NCI-H1436 treated with DMSO at 0.1 percent for 48 hours (cell line): ENCODE measurements at places on chromosomes 2 and 18.

DNA sequence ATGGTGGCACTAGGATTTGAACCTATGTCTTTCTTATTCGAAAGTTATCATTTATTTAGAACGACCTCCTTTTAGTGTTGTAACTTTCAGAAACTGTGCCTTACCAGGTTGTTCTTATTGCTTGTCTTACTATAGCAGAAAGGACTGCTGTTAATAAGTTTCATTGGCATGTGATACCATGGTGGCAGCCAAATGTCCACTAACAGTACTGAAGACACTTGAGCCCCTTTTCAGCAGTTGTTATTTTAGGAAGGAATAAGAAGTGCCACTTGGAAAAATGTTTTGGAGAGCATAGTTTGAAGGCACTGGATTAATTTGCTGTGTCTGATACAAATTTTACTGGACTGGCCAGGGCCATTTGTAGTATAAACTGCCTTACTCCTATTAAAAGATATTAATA, 37.7 kb downstream of the CEP192 start:
- no peak for DNase-seq

DNA sequence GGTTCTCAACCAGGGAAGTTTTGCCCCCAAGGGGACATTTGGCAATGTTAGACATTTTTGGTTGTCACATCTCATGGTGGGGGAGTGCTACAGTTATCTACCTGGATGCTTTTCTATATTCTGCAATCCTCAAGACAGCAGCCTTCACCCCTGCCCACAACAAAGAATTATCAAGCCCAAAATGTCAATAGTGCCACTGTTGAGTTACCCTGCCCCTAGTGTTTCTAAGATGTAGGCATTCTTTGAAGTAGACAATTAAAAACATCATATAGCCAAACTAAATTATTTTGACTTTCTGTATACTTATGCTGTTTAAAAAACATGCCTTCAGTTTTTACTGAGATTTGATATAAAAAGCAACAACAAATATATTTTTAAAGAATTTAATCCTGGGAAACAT, 48.0 kb downstream of the ABI2 start:
- no peak for DNase-seq

DNA sequence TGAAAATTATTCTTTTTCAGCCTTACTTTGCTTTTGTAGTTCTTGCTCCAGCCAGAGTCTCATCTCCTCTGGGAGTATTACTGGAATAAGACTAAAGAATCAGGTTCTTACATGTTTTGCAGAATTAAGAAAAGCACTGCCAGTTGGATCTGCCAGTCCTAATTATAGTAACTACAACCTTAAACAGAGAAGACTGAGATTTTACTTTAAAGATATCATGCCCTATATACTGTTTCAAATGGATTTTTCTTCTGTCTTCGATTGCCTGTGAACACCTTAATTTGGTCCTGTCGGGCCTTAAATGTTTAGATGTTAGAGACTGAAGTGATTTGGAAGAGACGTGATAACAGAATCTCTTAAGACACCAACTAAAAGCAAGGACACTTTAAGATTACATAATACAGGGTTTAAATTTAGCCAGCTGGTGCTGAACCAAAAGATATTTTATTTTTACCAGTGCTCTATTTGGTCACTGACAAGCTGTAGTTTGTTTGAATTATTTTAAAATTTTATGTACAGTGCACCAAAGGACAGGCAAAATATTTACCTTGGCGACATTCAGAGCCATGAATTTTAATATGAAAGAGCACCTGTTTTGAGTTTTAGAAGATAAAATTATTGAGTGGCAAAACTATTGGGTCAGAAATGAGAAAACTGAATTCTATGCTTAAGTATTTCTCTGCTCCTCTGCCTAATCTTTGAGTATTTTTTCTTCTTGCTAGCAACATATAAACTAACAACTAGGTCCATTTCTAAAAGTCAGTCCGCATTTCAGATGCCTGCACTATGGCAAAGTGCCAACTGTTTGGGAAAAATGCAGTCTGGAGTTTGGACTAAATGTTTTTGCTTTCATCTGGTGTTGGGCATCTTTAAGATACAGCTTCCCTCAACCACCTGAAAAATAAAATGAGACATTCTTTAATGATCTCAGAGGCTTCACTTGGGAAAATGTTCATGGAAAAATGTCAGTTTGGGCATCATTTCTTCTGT, 300.0 kb downstream of the XIRP2 start:
- no peak for DNase-seq

- DNase-seq, result no peak
Observed at GRCh38 chr2:105919826-105920225, 175.1 kb downstream of the NCK2 start.

DNA sequence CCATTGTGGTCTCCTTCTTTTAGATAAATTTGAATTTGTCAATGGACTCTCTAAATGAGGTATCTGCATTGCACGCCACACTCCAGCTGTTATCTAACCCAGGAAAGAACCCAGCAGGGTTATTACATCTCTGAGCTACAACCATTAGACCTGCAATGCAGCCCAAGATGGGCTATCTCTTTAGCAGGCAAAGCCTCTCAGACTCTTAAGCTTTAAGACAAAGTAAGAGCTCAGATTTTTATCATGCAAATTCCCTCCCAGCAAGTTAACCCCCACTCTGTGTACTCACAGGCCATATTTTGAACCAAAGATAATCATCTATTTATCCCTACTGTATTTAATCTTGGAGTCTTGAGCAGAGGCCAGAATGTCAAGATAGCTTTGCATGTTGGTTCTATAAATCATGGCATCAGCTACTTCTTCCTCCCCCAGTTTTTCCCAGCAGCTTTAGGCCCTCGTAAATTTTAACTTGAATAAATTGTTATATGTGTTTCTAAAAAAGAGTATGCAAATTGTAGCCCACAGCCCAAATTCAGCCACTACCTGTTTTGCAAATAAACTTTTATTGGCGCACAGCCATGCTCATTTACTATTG, 273.7 kb upstream of the PKDCC start:
- DNase-seq, result no peak

GRCh38 chr18:26307161-26307773, 81.0 kb downstream of the TAF4B start:
- DNase-seq, result no peak

DNA sequence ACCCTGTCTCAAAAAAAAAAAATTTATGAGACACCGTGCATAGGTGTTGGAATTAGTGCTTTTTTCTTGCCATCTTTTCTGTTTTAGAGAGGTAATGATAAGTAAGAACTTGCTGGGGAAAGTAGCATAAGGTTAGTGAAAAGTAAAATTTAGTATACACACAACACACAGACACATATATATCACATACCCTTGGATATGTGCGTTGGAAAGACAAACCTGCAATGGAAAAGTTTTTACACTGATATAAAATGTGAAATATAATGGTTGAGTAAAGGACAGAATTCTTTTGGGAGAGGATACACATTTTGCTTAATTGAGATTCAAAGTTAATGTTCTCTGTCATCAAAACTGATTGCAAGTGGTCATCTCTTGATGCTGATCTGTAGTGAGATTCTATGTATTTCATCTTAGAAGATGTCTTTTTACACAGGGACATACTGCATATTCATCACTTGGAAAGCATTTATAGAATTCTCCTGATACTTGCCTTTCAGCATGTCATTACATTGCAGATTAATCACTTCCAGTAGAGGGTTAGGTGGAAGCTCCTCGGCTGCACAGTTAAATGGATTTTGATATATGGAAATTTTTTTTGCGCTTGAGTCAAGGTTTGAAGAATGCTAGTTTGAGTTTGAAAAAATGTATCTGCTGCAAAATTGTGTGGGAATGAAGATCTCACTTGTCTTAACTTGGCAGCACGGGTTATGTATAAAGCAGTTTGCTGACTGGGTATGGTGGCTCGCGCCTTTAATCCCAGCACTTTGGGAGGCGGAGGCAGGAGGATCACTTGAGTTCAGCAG, 13.5 kb downstream of the PPP1CB start:
- DNase-seq, result no peak

DNA sequence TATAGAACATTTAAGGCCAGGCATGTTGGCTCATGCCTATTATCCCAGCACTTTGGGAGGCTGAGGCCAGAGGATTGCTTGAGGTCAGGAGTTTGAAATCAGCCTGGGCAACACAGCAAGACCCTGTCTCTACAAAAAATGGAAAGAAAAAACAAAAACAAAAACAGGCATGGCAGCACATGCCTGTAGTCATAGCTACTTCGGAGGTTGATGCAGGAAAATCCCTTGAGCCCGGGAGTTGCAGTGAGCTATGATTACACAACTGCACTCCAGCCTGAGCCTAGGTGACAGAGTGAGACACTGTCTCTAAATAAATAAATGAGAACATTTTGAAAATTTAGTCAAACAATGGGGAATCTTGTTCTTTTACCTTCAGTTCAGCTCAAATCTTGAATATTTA, 12.1 kb upstream of the YES1 start:
- no peak for DNase-seq

GRCh38 chr2:47073641-47074040, 81.5 kb downstream of the STPG4 start:
- DNase-seq, result no peak

DNA sequence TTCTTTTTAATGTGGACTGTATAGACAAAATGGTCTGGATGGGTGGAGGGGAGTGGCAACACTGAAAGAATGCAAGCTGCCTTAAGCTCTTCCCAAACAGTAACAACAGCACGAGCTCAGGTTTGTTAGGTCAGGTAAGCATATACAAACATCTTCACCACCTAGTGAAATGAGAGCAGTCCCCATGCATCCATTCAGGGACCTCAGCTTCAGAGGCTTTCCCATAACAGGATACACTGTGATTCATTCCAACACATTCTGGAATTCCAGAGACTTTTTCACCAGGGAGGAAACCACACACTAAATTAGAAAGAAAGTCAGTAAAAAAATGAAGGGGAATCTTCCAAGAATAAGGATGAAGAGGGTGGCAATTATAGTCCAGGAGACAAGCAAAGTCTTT, 50.4 kb upstream of the BZW1 start:
- no peak for DNase-seq

GRCh38 chr2:235855011-235855410, 313.2 kb downstream of the GBX2 start:
- no peak for DNase-seq

GRCh38 chr2:232592772-232593395, 40.5 kb upstream of the EFHD1 start:
- no peak for DNase-seq

GRCh38 chr18:23703057-23703986, 14.1 kb downstream of the LAMA3 start:
- DNase-seq, result no peak

DNA sequence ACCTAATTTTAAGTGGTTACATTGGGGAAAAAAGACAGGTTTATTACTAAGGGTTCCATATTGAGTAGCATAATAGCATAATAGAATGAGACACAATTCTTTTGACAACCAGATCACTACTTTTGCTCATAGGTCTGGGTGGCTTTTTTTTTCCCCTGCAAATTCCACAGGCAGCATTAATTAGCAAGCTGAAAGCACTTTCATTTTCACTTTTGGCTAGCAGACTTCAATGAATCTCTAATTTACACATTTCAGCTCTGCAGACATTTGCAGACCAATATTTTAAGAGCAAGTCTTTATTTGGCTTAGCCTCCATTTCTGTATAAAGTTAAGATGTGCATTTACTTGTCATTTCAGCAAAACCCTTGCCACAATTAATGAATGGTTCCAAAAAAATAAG, 185.5 kb downstream of the NOL4 start:
- DNase-seq, result no peak

- no peak for DNase-seq
Observed at GRCh38 chr18:251572-251971, 16.3 kb downstream of the THOC1 start.

DNA sequence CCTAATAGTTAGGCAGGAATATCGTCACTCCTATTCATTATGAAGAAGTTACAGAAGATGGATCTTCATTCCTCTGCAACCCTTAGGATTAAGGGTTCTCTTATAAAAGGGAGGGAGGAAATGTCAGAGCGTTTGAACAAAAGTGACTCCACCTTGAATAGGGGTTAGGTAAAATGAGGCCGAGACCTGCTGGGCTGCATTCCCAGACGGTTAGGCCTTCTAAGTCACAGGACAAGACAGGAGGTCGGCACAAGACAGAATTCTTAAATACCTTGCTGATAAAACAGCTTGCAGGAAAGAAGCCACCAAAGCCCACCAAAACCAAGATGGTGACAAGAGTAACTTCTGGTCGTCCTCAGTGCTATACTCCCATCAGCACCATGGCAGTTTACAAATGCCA, 147.6 kb downstream of the CDCA7 start:
- no peak for DNase-seq

- no peak for DNase-seq
Observed at GRCh38 chr2:95122197-95122551, 566 bp upstream of the MRPS5 start.

DNA sequence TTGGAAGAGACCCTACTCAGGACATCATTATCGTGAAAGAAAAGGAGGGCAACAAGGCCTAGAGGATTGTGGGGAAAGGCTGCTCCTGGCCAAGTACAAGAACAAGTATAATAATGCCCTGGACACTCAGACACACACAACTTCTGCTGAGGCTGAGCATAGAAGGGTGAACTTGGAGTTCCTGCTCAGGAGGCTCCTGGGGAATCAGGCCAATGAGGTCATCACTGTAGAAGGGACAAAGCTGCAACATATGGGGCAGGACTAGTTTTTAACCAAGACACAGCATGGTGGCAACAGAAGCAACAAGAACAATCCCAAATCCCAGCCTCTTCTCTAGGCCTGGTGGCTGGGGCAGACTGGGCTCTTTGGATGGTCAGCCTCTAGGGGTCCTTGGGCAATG, 102.6 kb downstream of the POLR1A start:
- no peak for DNase-seq

DNA sequence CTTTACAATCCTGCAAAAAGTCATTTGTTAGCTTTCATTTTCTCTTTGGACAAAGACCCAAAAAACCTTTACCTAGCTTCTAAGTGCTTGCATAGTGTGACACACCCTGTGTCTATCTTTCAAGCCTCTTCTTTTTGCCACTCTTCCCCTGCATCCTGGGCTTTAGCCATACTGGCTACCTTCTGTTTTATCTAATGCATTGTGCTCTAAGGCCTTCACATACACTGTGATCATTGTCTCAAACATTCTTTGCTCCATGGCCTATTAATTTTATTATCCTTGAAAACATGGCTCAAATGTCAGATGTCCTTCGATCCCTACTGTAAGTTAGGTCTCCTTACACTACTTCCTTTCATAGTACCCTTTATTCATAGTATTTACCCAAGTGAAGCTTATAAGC, 84.4 kb downstream of the PIK3C3 start:
- DNase-seq, result no peak

DNA sequence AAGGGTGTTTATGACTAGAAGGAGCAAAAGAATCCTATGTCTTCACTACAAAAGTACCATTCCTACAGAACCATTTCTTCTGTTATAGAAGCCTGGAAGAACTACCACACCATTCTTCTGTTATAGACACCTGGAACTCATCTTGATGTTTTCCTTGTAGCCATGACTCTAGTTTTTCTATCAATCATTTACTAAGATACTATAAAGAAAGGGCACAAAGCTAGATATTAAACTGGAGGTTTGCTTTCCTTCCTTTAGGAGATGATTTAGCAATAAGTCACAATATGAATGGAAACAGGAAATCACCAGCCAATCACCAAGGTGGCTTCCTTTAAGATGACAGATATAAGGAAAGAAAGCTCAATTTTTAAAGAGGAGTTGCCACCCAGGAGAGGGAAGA, 100.3 kb upstream of the NEUROD1 start:
- DNase-seq, result no peak
